ENCODE measurements at places on chromosomes 12 and 14. TPM values are rescaled to one million over a fixed set of nuclear protein-coding genes. Genes with fewer than 3 reads are reported as not detected.

PLBD2 gene
- total RNA-seq, result 48.7 TPM

TXNDC16 gene
- 4.6 TPM for total RNA-seq

DNA sequence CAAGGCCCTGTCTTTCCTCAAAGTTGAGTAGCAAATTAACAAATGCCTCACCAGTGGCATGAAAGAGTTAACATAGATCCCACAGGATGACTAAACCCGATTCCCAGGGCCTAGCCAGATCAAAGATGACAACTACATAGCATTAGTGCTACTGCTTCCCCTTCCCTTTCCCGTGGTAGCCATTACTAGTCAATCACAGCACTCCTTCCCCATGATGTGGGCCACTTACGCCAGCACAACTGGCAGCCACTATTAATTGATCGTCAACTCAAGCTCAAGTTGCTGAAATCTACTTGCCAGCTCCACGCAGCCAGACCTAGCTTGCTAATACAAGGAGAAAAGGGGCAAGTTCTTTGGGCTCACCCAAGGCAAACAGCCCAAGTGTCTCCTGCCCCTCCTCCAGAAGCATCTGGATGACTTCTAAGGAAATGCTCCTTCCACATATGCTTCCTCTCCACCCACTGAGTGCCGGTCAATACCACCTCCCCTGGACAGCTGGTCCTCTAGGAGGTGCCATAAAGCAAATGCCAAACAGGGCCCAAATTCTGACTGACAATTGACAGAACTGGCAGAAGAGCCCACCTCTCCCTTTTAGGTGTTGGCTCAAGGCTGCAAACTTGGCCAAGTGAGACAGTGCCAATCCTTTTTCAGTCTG lies 72.6 kb downstream of the NUAK1 start:
- no peak for DNase-seq

GRCh38 chr12:56017181-56017580 lies 3.7 kb upstream of the IKZF4 start:
- no peak for DNase-seq

DNA sequence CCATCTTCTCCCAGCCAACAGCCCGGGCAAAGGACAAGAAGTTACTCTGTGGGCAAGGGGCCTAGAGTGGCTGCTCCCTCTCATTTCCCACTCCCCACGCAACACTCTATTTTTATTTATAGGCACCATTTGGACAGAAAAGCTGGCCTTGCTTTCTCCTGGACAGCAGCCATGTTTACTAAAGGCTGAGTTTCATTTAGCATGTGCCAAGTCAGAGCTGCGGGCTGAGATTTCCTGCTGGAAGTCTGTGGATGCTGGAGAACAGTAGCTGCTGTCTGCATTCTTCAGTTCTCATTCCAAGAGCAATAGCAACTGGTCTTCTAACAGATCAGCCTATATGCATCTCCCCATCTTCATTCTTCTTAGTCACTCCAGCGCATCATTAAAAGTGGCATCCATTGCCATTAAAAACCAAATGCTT lies 8.3 kb downstream of the COL2A1 start:
- DNase-seq, result no peak
